ENCODE measurements at places on chromosomes 12 and 14.

GRCh38 chr12:18805516-18806248 lies 67.8 kb downstream of the CAPZA3 start:
- DNase-seq = no peak

DNA sequence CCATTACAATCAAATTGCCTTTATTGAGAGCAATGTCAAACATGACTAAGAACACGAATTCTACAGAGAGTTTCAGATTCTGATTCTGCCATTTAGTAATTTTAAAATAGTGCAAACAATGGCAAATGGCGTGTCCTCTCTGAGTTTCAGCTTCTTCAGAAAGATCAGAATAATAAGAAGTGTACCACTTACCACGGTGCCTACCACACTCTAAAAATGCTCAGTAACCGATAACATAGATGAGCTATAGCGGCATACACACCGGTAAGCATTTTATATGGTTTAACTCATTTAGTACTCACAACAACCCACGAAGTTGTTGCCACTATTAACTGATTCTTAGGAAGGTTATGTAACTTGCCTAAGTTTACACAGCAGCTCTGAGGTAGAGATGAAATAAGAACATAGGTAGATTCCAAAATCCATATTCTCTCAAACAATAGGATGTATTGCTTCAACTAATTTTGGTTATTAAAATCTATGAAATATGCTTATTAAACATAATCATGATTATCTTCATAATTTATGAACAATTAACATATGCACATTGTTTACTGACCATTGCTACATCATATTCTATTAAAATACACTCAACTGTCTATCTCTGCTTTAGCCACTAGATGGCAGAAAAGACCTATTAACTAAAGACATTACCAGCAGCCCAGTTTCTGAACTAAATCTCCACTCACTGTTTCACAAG lies 38.3 kb downstream of the SLC6A15 start:
- DNase-seq = peak; percentile 34

- no peak for DNase-seq
These were observed 20.7 kb downstream of the IFT43 start for GRCh38 chr14:76006253-76006652.

DNA sequence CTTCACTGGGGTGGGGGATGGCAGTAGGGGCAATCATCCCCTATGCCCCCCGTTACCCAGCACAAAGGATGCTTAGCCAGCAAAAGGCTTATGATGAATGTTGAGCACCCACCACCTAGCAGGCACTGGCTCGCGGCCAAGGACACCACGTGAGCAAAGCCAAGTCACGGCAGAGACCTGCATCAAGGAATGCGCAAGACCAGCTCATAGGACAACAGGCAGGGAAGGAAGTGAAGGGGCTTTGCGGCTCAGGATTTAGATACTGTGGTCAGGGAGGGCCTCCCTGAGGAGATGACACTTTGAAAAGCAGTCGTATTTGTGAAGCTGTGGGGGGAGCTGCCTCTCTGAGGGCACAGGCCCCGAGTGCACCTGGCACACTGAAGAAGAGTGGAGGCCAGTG lies 32.8 kb downstream of the SH2B3 start:
- DNase-seq = no peak

DNA sequence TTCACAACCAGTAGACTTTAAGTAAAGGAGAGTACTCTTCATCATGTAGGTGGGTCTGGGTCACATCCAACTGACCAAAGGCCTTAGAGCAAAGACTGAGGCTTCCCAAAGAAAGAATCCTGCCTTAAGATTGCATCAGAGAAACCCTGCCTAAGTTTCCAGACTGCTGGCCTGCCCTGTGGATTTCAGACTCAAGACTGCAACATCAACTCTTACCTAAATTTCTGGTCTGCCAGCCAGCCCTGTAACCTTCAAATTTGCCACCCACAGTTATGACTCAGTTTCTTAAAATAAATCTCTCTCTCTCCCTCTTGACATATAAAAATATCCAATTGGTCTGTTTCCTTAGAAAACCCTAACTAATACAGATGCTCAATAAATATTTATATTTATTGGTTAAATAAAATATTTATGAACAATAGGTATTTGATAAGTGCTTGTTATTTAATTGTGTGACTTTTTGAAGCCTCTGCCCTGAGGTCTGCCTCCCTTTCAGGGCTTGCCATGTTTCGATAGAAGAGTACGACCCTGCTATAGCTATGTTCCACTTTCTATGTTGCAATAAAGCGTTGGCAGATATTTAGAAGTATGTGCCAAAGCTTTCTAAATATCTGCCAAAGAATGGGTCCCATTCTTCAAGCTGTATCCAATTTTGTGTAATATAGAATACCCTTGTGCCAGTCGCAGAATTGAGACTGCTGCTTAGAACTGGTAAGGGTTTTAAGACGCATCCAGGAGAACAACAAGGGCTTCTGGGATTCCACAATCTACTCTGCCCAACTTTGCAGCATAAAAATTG lies 65.7 kb downstream of the TMEM30B start:
- DNase-seq = no peak

- DNase-seq = no peak
These were observed 173.2 kb downstream of the MED13L start for GRCh38 chr12:116104167-116104767.

DNA sequence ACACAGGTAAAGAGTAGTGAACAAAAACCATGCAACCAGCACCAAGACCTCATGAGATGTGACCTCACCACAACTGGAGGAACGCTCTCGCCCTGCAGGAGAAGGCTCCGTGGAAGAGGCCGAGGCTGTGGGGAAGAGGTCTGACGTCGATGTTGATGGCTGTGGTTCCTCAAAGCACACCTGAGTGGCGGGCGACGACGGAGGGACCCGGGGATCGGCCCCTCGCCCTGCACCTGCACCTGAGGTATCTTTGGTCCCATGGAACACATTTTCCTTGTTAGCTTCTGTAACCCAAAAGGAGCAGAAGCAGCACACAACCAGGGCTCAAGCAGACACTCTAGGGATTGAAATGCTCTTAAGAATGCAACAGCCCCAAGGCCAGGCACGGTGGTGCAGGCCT lies 17.9 kb downstream of the CHFR start:
- no peak for DNase-seq

- DNase-seq = no peak
These were observed 233.2 kb downstream of the MDGA2 start for GRCh38 chr14:47442211-47442610.

DNA sequence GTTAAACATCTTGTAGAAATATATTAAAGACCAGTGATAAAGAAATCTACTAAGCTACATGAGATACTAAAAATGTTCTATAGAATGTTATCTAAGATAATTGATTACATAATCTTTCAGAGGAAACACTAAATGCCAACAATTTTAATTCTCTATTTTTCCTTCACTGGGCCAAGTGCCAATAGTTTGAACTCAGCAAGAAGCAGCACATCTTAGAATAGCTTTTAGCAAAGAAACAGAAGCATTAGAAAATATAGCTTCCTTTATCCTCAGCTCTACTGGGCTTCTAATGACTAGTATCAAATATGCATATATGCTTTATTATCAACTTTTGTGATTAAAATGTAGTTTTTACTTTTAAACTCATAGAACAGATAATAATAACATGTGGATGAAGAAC lies 461.4 kb upstream of the USP15 start:
- DNase-seq = no peak

- DNase-seq = no peak
These were observed 299.6 kb downstream of the DPF3 start for GRCh38 chr14:72594099-72594901.

- DNase-seq = no peak
These were observed 222.9 kb downstream of the ZFP36L1 start for GRCh38 chr14:68569970-68570409.

DNA sequence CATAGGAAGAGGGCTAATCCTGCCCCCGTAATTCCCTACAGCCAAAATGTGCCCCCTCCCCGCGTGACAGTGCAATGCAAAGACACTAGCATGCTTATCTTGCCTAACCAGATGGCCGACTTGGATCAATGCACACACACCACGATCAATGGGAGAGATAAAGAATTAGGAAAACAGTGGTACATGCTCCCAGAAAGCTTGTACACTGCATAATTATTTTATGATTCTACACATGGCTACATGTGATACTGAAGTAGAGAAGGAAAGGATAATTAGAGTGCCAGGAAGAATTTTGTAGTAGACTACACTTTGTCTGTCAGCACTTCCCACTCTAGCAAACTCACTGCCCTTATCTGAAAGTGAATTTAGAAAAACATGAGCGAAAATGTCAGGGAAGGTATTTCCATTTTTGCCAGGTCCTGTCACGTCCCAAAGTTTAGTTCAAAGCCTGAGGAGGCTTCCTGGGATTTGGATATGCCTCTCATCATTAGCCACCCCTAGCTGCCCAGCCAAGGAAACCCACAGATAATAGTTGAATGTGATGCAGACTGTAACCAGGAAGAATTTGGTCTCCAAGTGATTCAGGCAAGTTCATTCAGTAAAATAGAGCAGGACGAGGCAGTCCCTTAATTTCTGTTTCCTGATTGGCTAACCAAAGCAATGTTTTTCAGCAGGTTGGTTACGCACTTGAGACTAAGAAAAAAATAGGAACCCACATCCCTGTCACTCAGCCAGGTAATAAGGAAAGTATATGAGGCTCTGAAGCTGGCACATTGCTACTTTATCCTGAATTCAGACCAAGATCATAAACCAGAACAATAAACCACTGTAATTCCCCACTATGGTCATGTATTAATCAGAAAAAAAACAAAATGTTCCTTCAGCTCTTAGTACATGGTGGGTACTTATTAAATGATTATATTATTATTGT lies 199.6 kb upstream of the OTX2 start:
- DNase-seq = no peak

- no peak for DNase-seq
These were observed 7.5 kb downstream of the LAG3 start for GRCh38 chr12:6779708-6780432.

Data from right renal pelvis (tissue), 4 donors.